GM12864 (cell line): ENCODE measurements at places on chromosomes 13 and 19.

- no peak for DNase-seq
These were observed 15.1 kb downstream of the DEDD2 start for GRCh38 chr19:42202290-42202880.

- DNase-seq, result no peak
These were observed 96.3 kb downstream of the DACH1 start for GRCh38 chr13:71770710-71771109.

GRCh38 chr19:55179606-55180484, at the start of gene SYT5:
Gene SYT5, minus strand, starts transcription at chr19:55180289. Its CDS starts 1,248 bp downstream, at chr19:55179041.
- DNase-seq, result no peak

- no peak for DNase-seq
These were observed 73.8 kb downstream of the CCDC70 start for GRCh38 chr13:51935326-51936171.

DNA sequence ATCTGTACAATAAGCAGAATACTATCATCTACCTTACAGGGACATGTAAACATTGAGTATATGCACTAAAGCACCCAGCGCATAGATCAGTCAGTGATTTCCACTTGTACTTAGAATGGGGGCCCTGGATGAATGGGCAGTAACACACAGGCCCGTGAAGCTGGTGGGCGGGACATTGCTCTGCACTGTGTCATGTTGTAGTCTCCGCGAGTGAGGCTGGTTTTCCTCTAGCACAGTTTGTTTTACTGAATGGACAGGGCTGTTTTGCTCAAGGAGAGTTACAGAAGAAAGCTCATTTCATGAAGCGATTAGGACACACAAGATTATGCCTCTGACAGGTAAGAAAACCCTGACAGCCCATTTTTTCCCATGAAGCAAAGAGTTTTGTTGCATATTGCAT, 86.4 kb upstream of the SOX21 start:
- no peak for DNase-seq

DNA sequence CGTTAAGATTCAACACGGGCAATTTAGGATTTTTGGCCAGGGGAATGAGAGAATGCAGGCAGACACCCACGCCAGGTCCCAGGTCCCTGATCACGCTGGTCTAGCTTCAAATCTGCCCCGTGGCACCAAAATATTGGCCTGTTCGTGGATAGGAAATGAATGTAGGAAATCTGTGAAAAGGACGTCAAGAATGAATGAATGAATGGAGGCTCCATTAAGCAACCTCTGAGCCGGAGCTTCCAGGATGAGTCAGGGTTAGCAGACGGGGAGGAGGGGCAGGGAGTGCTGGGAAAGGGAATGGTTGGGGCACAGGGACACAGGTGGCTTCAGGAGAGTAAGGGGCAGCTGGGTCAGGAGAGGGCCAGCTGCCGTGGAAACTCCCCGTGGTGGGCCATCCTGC, 4.2 kb downstream of the SULT2B1 start:
- DNase-seq, result no peak

DNA sequence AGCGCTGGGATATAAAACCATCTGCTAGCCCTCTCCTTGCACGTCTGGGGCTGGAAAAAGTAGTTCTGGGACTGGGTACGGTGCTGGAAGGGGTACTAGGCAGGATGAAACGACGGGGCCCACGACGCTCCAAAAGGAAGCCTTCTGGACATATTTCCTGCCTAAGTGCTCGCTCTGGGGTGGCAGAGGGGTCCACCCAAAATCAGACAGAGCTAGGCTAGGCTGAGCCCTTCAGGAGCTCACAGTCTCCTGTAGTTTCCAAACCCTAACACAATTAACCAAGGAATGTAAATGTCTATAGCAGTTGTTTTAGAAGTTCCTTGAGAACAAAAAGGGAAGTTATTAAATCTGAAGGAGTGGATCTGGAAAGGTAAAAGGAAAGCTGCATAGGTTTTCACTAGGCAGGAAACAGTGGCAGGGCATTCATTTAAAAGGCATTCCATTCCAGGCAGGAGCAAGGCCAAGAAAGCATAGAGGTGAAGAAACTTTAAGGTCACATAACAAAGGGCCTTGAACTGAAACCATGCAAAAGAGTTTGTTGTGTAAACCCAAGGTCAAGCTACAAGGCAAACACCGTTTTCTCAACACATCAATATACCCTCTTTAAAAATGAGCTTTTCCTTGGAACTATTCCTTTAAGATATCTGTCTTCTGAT, 634 bp upstream of the DIAPH3 start:
- DNase-seq, result no peak
